Fibroblast of upper back skin (primary cell): ENCODE measurements at places on chromosomes 12 and 14.

DNA sequence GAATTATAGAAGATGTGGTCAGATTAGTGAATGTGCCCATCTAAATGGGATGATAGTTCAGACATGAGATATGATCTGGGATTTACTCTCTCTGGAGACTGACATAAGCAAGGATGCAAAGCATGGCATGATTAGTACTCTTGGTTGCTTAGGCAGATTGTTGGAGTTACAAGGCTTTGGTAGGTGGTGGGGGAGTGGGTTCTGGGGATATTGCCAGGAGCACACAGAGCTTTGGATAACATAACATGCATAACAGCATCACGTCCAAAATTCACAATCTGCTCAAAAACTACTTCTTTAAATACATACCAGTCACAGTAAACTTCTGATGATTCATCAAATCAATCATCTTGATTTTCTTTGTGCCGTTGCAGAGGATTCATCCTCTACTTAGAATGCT lies 287.4 kb downstream of the ACSS3 start:
- DNase-seq: no peak

DNA sequence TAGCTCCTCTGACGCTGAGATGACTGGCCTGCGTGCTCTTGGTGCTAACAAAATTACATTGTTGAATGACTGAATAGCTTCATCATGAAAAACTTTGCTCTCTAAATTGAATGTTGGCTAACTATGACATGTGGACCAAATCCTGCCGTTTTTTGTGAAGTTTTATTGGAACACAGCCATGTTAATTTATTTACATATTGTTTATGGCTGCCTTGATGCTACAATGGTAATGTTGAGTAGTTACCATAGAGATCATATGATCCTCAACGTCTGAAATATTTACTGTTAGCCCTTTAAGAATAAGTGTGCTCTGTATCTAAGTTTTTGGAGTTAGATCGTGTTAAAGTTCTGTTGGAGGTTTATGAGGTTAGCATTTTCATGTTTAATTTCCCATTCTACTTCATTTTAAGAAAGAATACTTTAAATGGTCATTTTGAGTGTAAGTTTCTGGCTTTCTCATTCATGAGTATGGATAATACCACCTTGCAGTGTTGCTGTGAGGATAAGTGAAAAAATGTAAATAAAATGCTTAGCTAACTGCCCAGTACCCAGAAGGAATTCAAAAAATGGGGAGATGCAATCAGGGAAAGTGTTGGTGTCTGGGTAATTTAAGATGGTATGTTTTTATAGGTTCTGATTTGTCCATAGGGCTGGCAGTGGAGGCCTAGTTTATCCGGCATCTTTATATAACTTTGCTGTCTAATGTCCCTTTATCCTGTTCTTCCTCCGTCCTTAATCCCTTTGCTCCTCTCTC lies 35.3 kb downstream of the NUBPL start:
- peak; percentile 24 for DNase-seq

DNA sequence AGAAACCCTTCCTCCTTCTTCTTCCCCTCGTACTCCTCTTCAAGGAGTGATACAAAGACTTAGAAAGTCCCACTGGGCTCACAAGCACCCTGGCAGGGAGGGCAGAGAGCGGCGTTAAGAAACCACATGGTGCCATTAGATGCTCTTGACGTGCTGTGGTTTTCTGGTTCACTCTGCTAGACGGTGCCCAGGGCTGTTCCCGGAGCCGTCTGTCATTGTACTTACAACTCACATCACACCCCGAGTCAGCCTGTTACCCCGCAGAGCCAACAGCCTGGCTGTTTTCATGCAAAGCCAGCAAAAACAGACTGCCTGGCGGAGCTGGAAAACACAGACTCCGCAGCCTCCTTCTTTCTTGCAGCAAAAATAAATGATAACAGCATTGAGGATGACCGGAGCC lies 232.6 kb upstream of the TBX3 start:
- DNase-seq: no peak

DNA sequence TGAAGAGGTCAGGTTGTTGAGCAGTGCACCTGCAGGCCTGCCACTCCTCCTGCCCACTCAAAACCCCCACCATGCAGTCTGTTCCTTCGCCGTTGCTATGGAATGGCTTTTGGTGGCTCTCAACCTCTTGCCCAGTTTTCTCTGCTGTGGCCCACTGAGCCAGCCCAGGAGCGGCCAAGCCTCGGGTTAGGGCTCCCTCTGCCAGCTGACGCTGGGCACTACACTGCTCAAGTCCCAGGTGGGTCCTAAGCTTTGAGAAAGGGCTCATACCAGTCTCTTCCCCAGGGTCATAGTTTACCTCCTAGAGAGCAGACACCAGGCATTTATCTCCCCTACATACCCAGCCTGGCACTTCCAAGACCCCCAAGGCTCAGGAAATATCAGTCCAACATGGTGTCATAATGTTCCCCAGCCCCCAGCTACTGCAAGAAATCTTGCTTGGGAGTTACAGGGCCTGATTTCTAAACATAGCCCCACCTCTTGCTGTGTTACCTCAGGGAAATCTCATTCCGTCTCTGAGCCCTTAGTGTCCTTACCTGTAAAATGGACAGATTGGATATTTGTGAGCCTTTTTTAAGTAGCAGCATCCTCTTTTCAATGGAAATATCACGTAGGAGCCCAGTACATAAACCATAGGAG lies 59.4 kb downstream of the TSPAN11 start:
- peak; percentile 50 for DNase-seq

DNA sequence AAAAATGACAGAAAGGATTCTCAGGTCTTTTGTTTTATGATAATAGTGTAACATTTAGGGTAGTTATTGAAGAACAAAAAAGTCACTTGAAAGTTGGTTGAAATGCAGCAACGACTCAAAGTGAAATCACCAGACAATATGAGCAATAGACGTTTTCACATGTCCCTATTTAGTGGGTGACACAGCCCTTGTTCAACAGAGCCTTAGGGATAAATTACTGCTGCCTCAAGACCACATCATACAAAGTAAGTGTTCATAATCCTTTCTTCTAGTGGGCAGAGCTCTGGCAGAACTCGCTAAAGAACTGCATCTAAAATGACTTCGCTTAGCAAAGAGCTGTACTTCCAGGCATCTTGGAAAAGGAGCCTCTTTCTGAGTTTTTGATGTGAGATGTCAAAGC lies 128.5 kb upstream of the LMNTD1 start:
- DNase-seq: no peak

- DNase-seq: no peak
Measured at GRCh38 chr14:91032248-91032647, 28.2 kb downstream of the RPS6KA5 start.

- DNase-seq: no peak
Measured at GRCh38 chr12:111322336-111323250, 46.3 kb downstream of the PHETA1 start.

DNA sequence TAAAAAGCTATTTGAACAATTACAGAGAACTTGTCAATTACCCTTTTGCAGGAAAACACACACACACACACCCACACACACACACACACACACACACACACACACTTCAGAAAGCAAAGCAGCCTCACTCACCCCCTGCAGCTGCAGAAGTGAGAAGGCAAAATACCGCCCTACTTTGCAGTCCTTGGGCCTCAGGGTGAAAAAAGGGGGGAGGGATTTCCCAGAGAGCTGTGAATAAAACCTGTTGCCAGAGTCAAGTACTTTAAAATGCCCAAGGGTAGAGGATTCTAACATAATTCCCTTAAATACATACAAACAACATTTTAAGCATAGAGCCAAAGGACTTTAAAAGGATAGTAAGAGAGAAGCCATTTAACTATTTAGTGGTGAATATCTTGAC lies 285.9 kb downstream of the MDGA2 start:
- no peak for DNase-seq

GRCh38 chr12:120109570-120110267 lies 6.8 kb downstream of the RAB35 start:
- no peak for DNase-seq
